Globus pallidus (tissue), 1 donor: ENCODE measurements at places on chromosomes 13 and 19.

DNA sequence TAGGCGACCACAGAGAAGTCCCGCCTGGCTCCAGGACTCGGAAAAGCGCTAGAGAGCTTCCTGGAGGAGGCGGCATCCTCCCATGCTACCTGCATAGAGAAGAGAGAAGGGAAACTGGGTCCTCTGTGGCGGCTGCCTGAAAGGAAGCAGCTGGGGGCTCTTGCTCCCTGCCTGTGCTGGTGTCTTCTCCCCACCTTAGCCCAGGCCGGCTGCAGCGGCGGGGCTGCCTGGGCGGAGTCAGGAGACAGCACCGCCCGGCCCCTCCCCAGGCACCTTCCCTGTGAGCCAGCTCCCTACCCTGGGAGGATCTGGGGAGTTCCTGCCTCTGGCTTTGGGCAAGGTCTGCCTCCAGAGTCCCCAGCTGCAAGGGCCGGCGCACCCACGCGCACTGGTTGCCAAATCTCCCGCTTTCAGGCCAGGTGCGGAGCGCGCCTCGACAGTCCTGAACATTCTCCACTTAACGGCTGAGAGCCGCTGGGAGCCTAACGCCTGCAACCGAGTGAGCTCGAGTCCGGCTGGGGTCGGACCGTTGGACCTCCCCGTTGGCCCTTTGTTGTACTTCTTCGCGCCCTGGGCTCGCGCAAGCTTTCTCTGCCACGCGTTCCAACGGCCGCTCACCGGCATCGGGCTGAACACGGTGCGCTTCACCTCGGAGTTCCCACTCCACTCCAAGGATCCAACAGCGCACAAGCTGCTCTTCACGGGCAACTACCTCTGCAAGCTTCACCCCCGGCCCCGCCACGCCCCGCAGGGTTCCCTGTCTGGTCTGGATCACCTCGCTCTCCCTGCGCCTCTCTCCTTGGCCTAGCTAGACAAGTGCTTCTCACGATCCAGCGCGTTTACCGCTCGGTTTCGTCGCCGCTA, 21.8 kb upstream of the ZNF30 start:
- DNase-seq = no peak

- peak; percentile 70 for DNase-seq
Observed at GRCh38 chr13:97855570-97856303, 97.7 kb upstream of the IPO5 start.

- no peak for DNase-seq
Observed at GRCh38 chr19:50003810-50004419, 21.3 kb downstream of the VRK3 start.

DNA sequence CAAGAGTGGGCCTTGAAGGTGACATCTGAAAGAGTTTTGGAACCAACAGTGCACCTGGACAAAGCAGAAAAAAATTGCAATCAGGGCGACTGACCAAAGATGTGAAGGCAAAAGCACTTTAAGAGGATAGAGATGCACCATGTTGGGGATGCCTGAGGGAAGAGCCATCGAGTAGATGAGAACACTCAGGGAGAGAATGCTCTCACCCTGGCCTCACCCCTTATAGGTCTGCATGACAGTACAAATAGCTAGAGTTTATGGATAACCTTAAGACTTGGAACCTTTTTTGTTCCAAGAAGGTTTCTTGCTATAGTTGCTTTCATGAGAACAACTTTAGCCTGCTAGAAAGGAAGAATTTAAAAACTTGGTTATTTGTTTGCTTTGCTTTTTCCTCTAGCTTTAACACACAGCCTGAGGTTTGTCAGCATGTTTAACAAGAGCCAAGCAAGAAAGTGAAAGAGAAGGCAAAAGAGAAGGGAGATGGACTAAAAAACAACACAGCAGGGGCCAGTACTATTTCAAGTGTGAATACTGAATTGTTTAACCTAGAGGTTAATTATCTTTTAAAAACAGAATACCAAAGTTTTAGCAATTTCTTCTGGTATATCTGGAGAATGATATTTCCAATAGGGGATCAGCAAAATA, 418.9 kb downstream of the DIAPH3 start:
- DNase-seq = no peak

GRCh38 chr13:78198821-78199220, 280.2 kb upstream of the EDNRB start:
- no peak for DNase-seq

- no peak for DNase-seq
Observed at GRCh38 chr13:96034662-96035061, 18.5 kb downstream of the UGGT2 start.

DNA sequence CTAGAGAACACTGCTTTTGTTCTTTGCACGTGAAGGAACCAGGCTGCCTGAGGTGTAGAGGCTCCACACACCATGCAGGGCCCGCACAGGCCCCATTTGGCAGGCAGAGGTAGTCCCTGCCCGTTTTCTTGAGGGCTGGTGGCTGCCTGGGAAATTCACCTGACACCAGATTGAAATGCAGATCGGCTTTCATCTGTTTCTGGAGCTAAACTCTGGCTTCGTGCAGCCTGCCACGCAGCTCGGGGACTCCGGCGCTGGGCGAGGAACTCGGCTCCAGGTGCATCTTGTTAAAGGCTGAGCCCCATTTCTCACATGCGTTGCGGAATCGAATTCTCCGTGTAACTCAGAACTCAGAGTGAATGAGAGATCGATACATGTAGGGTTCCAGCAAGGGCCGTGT, 37.7 kb downstream of the ATP11A start:
- DNase-seq = no peak

DNA sequence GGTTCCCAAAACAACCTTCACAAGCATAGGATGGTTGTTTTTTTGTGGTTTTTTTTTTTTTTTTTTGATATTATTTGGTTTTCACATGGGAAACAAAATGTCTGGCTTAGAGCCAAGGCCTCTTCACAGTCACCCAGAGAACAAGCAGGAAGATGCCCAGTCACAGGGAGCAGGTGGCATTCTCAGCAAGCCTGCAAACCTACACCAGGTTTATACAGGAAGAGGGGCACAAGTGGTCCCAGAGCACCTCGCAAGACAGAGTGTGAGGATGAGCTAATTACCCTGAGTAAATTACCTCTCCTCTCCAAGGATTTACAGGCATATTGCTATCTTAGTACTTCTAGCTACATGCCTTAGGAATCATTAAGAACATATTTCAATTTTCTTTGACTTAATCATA, 1375.6 kb downstream of the EFNB2 start:
- no peak for DNase-seq

GRCh38 chr13:50518781-50519201, 324.7 kb downstream of the DLEU7 start:
- peak; percentile 79 for DNase-seq

DNA sequence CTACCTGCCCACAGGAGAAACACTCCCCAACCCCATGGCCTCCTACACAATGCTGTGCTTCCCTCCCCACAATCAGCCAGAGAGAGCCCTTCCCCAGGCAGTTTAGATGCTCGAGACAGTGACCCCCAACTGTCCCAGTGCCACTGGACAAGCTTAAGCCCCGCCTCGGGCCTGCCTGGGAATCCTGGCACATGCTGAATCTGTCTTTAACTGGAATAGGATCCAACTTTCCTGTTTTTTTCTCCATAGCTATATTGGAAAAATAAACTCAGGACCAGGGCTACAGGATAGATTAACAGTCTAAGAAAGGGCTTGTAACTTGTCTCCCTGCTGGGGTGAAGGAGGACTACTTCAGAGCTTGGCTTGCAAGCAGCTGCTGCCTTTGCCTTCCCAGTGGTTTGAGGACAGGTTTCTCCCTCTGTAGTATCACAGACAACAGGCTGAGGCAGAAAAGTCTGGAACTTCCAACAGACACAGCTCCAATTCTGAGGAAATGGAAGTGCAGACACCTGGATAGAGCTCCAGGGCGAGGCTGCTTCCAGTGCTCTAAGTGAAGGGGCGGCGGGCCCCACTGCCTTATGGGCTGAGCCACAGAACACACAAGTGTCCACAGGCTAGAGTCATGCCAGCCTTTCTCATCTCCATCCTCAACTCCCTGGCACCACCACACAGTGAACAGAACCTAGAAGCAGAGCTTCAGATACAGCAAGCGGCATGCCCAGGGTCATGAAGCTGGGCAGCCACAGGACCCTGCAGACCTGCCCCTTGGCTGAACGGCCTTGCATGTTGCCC, 228.3 kb downstream of the TUBA3C start:
- no peak for DNase-seq

GRCh38 chr13:83508771-83509301, 373.4 kb downstream of the SLITRK1 start:
- no peak for DNase-seq

DNA sequence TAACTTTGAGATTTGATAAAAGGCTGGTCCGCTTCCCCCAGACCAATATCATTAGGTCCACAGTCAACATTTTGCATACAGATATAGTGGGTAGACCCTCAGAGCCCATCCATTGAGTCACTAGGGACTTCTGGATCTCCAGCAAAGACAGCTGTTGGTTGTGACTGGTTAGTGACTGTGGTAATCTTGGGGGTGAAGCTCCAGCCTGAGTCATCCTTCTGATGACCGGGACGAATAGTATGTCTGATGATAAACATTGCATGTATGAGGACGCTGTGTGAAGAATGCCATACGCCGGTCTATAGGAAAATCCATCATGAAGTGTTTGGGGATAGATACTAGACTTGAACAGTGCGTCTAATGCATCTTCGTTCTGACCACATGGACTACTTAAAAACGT, 307.0 kb downstream of the UQCRFS1 start:
- DNase-seq = no peak

GRCh38 chr13:30807392-30807791, 72.0 kb downstream of the ALOX5AP start:
- DNase-seq = no peak

DNA sequence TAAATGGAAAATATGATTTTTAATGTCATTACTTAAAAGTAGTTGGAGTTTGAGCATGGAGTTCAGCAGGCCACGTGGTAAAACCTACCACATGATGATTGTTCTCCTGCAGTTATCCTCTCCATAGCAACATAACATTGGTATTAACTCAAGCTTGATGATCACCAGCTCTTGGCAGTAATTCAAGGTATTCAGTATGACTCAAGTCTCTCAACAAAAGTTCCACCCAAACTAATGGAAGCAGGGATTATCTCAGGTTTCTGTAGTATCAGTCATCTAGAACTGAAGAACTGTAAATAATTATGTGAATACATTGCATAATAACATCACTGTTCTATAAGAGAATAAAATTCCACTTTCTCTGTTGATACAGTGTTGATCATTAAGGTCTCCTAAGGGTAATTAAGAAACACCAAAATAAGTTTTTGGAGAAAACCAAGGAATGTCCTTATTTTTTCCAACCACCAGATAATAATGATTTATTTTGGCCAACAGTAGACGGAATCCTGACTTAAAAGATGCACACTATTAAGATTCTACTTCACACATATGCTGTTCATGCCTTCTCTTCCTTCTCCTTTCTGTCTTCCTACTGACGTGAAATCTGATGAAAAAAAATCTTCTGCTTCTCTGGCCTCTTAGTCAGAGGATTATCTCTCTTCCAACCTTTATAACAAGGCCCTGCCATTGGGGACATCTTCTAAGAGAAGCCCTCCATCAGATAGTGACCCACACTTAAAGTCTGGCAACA, 1092.3 kb downstream of the EFNB2 start:
- no peak for DNase-seq

- no peak for DNase-seq
Observed at GRCh38 chr13:99258210-99258860, at the start of gene GPR18. Gene GPR18, minus strand, starts transcription at chr13:99258379. Its CDS starts 2,507 bp downstream, at chr13:99255872.

DNA sequence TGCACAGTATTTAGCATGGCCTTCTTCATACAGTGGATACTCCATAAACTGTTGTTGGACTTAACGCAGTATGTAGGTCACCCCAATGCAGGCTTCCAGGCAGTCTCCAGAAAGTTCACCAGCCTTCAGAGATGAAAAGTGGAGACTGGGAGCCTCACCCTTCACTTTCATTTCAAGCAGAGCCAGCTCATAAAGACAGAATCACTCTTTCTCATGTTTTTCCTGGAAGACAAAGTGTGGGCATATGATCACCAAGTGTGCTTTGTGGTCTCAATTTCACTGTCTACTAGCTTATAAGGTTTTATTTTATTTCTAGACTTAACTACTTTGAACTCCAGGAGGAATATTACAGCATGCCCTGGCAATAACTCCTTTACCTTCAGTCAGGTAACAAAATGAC, 26.3 kb upstream of the TNFSF11 start:
- DNase-seq = no peak

GRCh38 chr13:80945328-80945727, 604.4 kb upstream of the SPRY2 start:
- peak; percentile 18 for DNase-seq

DNA sequence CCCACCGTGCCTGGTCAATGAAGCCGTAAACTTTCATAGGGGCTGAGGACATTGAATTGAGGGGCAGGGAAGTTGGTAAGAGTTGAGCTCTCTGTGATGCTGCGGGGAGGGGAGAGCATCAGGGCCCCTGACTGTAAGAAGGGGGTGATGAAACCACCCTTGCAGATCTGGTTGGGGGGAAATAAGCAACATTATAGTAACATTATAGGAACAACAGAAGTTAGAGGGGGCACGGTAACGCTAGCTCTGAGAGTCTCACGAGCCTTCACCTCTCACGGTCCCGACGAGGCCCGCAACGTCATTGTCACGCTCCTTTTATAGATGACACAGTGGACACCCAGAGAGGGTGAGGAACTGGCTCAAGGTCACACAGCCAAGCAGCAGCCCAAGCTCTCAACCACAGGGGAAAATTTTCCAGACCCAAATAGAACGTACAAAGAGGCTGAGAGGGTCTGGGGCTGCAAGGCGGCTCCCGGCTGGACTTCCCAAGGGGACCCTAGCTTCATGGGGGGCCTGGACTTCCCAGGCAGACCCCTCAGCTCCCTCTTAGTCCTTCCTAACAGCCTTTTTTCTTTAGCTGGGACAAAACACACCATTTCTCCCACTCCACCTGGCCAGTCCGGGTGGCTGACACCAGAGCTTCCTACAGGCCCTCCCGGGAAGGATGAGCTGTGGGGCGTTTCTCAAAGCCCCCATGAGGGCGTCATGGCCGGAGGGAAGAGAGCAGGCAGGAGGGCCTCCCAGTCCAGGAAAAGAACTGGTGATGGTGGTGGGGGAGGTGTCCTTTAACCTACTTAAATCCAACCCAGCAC, 4.1 kb downstream of the TLE5 start:
- no peak for DNase-seq

GRCh38 chr19:18379803-18380747, 5.9 kb upstream of the GDF15 start:
- no peak for DNase-seq

GRCh38 chr19:10566658-10567410, 1.0 kb upstream of the KRI1 start:
- DNase-seq = peak; percentile 11

- no peak for DNase-seq
Observed at GRCh38 chr19:13831537-13832467, 36.6 kb downstream of the ZSWIM4 start.

DNA sequence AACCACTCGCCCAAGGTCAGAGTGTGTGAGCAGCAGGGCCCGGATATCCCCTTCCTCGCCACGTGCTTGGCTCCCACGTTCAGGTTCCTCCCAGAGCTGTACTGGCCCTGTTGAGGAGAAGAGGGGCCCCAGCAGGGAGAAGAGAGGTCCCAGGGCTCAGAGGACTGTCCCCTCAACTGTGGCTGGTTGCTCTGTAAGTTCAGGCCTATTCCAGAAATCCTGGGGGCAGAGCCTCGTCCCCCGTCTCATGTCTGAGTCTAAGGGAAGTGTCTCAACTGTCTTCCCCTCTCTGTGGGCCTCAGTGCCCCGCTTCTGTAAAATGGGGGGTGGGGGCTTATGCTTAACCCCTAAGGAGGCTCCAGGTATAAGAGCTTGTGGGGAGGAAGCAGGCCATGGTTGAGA, 3.9 kb downstream of the PPP5C start:
- DNase-seq = no peak

- peak; percentile 25 for DNase-seq
Observed at GRCh38 chr13:92187378-92187989, 789.1 kb downstream of the GPC5 start.

GRCh38 chr13:19604306-19604705, 29.2 kb upstream of the MPHOSPH8 start:
- DNase-seq = no peak

GRCh38 chr19:29882719-29883105, 59.3 kb upstream of the URI1 start:
- no peak for DNase-seq
